Femur (tissue), 1 donor: ENCODE measurements at places on chromosomes 11 and 22.

DNA sequence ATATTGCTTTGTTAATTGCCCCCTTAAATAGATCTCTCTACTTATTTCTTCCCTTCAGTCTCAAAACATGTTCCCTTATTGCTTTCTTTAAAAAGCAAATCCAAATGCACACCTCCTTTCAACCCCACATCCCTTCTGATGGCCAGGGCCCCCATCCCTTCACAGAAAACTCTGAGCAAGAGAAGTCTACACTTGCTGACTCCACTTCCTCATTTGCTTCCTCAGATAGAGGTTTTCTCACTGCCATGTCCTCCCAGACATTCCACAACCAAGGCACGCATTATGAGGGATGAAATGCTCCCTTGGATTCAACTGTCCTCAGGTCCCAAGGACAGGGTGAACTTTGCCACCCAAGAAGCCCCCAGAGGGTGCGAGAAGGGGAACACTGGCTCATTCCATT lies 43.1 kb downstream of the CSNK2A3 start:
- no peak for DNase-seq

- no peak for DNase-seq
Observed at GRCh38 chr22:29598684-29599020, 4.8 kb upstream of the NF2 start.

GRCh38 chr11:67400942-67401494 lies 640 bp downstream of the PPP1CA start:
- DNase-seq: no peak

DNA sequence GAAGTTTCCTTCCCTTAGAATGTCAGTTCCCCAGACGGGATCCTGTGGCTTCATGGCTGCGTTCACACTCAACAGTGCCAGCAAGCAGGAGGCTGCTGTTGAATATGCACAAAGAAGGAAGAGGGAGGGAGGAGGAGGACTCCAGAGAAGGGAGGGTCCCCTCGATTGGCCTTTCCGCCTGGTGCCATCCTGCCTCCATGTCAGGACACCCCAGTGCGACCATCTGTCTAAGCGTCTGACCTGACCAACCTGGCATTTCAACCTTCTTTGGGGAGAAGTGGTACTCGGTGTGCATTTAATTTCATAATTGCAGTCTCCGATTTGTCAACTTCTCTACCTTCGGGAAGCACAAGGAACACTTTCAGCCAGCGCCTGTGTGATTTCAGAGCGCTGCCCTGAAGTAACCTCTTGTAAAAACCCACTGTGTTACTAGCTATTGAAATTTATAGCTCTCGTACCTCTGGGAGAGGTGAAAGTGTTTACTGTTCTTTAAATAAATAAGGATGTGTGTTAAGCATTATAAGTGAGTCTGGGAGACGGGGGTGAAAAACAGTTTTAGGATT lies 1491.9 kb downstream of the TBC1D22A start:
- DNase-seq: no peak

DNA sequence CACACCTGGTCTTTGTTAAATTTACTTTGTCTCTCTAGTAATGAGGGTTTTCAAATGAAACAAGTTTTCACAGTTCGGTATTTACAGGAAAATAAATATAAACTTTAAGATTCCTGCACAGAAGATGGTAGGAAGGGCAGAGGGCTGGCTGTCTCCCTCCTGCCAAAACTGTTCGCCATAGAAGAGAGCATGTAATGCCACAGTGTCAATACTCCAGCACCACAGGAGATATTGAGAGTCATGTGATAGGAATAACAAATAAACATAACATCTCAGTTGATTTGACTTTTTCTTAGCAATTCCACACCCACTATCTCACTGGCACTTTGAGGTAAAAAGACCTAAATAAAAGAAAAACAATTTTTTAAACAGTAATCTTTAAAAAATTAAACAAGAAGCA lies 100.9 kb downstream of the MRTFA start:
- no peak for DNase-seq

GRCh38 chr11:94018721-94019120 lies 2.4 kb upstream of the HEPHL1 start:
- DNase-seq: no peak

- no peak for DNase-seq
Observed at GRCh38 chr22:49406879-49407587, 420.6 kb downstream of the BRD1 start.

GRCh38 chr11:104221455-104221854 lies 57.5 kb upstream of the PDGFD start:
- DNase-seq: no peak

GRCh38 chr11:22699388-22699787 lies 33.0 kb downstream of the GAS2 start:
- no peak for DNase-seq

DNA sequence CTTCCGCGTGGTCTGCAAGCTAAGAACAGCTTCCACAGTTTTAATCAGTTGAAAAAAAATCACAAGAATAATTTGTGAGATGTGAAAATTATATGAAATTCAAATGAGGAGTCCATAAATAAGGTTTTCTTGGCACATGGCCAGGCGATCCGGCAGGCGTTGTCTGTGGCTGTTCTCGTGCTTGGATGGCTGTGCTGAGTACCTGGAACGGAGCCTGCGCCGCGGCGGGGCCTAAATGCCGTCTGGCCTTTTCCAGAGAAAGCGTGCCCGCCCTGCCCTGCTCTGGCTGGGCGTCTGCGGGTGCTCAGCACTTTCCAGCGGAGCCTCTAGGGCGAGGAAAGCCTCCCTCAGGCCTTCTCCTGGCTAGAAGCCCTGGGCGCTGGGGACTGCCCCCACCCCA lies 41.8 kb downstream of the OSBPL5 start:
- DNase-seq: peak; percentile 49

- no peak for DNase-seq
Observed at GRCh38 chr11:56103210-56103737, at the start of gene OR8H2. Gene OR8H2, plus strand, starts transcription at chr11:56103687. Its CDS starts 1,356 bp downstream, at chr11:56105043.

- DNase-seq: no peak
Observed at GRCh38 chr11:70265341-70265740, 5.1 kb upstream of the PPFIA1 start.

DNA sequence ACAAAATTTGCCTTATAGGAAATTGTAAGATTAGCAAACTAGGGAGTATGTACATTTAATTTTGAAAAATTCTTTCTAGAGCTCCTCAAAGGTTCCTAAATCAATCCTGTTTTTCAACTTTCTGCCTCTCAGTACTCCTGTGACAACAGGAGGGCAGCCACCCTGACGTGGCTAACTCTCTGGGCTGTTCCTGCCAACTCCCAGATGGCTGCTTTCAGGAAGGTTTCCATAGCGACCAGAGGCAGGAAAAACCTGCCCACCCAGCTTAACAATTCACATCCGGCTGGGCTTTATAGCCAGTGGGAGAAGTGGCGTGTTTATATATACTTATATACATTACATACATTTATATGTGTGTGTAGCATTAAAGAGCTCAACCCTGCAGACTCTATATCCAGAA lies 26.5 kb downstream of the SGSM3 start:
- DNase-seq: peak; percentile 68

DNA sequence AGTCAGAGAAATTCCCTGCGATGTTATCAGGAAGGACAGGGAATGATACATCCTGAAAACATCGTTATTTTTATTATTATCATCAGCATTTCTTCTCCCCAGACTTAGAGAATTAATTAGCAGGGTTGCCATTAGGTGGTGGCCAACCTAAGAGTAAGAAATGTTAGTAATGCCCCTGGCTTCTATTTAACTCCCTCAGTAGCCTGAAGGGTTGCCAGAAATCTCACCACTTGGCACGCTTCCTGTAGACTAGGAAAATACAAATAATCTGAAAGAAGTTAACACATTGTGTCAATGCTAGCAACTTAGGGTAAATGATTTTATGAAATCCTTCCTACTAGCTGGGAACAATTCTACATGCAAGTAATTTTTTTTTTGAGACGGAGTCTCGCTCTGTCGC lies 45.5 kb downstream of the ENDOD1 start:
- DNase-seq: no peak

DNA sequence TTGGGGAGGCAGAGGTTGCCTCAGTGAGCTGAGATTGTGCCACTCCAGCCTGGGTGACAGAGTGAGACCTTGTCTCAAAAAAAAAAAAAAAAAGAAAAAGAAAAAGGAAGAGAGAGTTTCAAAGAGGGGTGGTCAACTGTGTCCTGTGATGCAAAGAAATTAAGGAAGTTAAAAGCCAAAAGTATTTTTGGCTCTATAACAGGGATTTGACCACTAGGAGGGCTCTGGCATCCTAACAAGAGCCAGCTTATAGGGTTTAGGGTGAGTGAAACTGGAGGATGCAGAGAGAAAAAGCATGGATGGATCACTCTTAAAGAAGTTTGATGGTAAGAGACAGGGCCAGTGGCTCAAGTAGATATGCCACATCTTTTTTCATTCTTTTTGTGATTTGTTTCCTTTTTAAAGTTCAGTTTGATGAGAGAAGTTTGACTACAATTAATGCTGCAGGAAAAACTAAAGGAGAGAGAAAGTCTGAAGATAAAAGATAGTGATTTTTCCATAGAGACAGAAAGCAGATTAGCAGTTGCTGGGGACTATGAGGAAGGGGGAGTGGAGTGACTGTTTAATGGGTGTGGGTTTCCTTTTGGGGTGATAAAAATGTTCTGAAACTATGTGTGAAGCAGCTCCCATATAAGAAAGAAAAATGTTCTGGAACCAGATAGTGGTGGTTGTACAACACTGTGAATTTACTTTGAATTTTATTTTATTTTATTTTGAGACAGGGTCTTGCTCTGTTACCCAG lies 11.1 kb upstream of the MICAL2 start:
- no peak for DNase-seq

DNA sequence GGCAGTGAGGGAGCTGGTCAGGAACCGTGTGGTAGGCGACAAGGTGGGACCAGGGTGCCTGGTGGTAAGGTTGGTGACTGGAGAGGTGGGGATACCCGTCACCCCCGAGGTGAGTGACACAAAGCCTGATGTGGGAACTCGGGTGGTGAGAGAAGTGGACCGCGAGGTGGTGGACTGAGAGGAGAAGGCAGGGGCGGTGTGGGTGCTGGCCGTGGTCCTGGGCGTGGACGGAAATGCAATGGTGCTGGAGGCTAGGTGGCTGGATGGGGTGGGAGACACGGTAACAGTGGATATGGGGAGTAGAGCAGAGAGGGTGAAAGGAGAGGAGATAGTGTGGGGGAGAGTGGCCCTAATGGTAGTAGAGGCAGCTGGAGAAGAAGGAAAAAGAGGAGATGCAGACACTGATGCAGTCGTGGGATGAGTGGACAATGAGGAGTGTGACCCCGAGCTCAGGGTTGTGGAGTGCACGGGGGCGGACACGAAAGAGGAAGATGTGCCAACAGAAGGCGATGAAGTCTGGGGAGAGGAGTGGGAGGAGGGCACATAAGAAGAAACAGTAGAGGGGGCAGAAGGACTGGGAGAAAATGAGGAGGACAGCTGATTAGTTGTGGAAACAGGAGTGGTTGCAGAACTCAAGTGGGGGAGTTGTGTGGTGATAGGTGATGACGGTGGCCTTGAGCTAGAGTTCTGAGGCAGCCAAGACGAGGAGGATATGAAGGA lies 20.5 kb downstream of the MUC6 start:
- DNase-seq: no peak

- peak; percentile 52 for DNase-seq
Observed at GRCh38 chr22:32802237-32802765, 796 bp downstream of the TIMP3 start.

DNA sequence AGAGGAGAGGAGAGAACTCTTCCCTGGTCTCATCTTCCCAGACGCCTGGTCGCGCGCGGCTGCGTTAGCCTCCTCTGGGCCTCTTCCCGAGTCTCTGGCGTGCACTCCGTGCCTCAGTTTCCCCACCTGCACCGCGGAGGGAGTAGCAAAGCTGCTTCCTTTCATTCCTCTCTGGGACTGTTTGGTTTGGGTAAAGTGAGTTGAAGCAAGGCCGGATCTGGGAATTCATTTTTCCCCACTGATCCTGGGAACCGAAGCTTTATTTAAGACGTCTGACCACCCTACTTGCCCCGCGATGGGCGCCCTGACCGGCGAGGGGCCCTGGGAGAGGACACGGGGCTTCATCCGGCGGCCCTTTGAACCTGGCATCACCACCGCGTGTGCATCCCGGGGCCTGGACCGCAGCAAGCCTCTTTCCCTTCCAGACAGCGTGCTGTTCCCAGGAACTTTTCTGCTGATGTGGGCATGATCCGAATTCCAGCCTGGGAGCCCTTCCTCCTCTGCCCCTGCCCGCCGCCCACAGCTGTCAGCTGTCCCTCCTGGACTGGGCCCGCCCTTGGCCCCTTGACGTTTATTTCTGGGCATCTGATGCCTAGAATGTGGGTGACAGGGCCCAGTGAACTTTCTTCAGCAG lies 758 bp downstream of the LDLRAD3 start:
- peak; percentile 75 for DNase-seq

DNA sequence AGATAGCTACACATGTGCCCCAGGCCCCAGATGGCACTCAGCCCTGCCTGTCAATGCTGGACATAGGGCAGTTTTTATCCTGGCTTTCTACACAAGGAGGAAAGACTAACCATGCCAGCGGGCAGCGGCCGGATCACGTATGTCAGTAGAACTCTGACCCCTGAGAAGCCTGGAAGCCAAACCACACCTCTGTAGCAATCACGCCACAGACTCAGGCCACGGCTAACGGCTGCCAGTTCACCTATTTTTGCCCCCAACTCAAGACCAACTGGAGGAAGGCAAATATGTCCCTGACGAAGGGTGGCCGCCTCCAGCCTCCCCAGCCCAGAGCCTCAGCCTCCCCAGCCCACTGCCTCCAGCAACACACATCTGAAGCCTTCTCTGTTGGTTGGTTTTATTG lies 7.2 kb upstream of the CD81 start:
- DNase-seq: no peak

DNA sequence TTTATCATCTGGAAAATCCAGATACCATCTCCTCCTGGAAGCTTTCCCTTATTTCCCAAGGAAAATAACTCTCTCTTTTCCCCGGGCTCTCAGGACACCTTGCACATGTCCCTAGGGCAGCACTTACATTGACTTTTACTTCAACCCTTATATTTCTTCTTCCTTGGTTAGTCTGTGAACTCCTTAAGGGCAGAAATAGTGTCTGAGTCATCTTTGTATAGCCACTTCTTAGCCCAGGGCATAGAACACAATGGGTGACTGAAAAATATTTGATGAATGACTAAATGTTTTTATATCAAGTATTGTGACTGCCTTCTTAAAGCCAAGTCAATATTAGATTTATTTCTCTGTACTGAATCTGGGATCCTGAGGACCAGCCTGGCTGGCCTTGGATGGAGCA lies 45.4 kb upstream of the MYOD1 start:
- no peak for DNase-seq

- no peak for DNase-seq
Observed at GRCh38 chr22:42022162-42022847, 23.7 kb downstream of the WBP2NL start.

DNA sequence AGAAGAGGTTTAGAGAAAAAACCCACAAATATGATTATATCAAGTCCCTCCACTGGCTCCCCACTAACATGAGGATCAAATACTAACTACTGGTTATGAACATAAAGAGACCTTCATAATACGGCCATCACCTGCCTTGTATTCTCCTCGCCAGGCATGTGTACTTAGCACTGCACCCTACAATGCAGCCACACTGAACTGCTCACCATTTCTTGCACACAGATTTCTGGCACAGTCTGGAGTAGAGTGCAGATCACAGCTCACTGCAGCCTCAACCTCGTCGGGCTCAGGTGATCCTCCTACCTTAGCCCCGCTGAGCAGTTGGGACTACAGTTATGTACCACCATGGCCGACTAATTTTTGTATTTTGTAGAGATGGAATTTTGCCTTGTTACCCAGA lies 13.1 kb downstream of the OSBP start:
- DNase-seq: no peak
